ENCODE measurements at places on chromosomes 11 and 22.

GRCh38 chr22:19687561-19688300 lies 26.6 kb upstream of the SEPTIN5 start:
- DNase-seq = no peak

GRCh38 chr22:45312856-45313255 lies 3.1 kb downstream of the FAM118A start:
- no peak for DNase-seq

- DNase-seq = no peak
These were observed 27.4 kb downstream of the RPL3 start for GRCh38 chr22:39292031-39292462.

DNA sequence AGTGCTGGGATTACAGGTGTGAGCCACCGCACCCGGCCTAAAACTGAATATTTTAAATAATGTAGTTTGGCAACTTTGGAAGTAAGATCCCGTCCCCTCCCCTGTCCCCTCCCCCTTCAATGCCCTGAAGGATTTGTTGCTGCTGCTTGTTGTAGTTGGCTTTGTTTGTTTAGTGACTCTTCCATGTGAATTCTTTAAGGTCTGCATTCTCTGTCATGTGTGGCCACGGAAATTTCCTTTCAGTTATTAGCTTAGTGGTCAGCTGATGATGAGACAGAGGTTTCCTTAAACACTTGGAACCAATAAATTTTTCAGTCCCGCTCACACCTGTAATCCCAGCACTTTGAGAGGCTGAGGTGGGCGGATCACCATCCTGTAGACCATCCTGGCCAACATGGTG lies 109.9 kb downstream of the MPPED1 start:
- no peak for DNase-seq

GRCh38 chr11:19988598-19988997 lies 171.7 kb downstream of the DBX1 start:
- no peak for DNase-seq

GRCh38 chr11:7894251-7894650 lies 36.8 kb downstream of the OR10A6 start:
- no peak for DNase-seq

- no peak for DNase-seq
These were observed 64.9 kb downstream of the LIF start for GRCh38 chr22:30181459-30182349.

DNA sequence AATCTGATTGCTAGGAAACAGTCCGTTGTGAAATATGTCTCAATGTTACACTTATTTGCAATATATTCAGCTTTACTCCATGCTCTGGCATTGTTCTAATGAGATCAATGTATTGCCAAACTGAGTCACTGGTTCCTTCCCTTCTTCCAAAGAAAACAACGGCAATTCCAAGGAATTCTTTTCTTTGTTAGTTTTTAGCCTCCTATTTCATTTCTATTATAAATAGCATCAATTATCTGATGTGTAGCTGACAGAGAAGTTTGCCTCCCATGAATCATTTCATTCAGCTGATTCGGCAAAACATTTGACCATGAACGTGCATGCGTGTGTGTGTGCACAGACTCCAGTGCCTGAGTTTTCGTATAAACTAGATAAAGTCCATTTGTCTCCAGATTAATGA lies 346.8 kb downstream of the ETS1 start:
- no peak for DNase-seq

DNA sequence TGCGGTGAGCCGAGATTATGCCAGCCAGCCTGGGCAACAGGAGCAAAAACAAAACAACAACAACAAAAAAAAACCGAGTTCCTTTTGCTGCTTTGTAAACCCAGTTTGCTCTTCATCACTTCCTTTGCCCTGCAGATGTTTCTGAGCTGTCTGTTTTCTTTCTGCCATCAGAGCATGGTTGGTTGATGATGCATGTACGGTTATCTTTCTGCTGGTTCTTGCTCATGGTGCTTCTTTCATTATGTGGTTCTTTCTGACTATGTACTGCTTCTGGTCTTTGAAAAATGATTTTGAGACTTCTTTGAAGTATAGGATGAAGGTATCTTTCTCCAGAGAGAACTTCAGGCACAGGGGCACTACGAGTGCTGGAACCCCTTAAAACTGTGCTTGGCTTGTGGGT lies 13.2 kb downstream of the TANGO2 start:
- DNase-seq = no peak

GRCh38 chr11:120013325-120014250 lies 124.3 kb downstream of the TRIM29 start:
- DNase-seq = no peak

GRCh38 chr22:44103735-44104480 lies 76.8 kb upstream of the PARVG start:
- no peak for DNase-seq

- no peak for DNase-seq
These were observed 12.8 kb downstream of the PLAAT4 start for GRCh38 chr11:63549411-63549810.

- DNase-seq = no peak
These were observed 298.3 kb downstream of the TBC1D22A start for GRCh38 chr22:47060718-47061117.
